C1 segment of cervical spinal cord (tissue), 14 donors: ENCODE measurements at places on chromosomes 1 and 21.

GRCh38 chr1:227557962-227558725 lies 5.2 kb upstream of the ZNF678 start:
- DNase-seq: no peak

DNA sequence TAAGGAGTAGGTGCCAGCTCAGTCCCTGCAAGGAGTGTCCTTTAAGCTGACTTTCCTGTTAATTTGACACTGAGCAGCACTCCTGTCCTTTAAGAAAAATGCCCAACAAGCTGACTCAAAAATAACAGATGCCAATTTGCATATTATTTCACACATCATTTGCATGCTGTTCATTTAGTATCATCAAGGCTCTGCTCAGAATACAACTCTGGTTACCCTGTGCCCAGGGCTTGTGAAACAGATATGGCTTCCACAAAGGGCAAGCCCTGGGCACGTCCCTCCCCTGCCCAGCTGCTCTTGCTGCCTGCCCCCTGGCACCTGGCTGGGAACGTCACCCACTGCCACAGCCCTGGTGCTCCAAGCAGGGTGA lies 10.3 kb downstream of the KCNN3 start:
- DNase-seq: no peak

- DNase-seq: no peak
These were observed 3.5 kb downstream of the GPATCH2 start for GRCh38 chr1:217627431-217627830.

GRCh38 chr1:166947398-166948043 lies 27.8 kb downstream of the ILDR2 start:
- DNase-seq: peak; percentile 90

DNA sequence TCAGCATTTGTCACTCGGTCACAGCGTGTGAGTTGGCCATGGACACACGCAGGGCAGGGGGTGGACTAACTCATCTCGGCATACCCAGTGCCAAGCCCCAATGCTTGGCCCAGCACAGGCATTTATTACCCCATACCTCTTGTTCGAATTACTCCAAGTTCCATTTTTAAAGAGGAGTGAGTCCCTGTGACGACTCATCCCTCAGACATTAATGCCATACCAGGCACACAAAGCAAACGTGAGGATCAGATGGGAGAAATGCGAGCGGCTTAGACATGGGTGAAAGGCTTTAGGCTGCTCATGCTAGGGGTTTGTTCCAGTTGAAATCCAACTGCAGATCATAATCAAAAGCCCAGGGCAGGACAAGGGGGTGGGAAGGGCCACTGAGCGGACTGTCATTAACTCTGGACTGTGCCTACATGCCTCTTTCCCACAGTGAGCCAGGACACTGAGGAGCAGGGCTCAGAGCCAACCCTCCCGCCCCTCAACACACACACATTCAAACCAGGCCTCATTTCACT lies 118.5 kb upstream of the NGF start:
- no peak for DNase-seq

GRCh38 chr1:225428881-225429455 lies 1.1 kb upstream of the LBR start:
- no peak for DNase-seq

GRCh38 chr1:228753786-228754360 lies 18.6 kb downstream of the RHOU start:
- no peak for DNase-seq

DNA sequence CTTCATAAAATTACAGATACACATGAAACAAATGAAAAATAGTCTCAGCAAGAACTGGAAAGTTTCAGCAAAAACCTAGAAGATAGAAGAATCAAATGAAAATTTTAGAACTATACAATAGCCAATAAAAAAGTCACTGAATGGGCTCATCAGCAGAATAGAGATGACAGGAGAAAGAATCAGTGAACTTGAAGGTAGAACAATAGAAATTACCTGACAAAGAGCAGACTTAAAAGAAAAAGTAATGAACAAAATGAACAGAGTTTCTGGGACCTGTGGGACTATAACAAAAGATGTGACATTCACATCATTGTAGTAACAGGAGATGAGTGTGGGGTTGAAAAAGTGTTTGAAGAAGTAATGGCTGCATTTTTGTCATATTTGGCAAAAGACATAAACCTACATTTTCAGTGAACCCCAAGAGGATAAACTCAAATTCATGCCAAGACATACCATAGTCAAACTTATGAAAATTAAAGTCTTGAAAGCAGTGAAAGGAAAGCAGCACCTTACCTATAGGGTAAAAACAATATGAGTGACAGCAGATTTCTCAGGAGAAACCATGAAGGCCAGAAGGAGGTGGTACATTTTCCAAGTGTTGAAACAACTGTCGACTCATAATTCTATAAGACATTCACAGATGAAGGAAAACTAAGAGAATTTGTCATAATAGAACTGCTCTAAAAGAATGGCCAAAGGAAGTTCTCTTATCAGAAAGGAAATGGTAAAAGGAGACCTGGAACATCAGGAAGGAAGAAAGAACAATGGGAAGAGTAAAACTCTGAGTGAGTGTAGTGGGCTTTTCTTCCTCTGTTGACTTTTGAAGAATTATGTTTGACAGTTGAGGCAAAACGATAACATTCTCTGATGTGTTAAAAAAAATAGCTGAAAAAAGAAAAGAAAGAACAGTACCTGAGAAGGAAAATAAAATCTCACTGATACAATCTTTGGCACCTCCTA lies 23.5 kb downstream of the NTPCR start:
- no peak for DNase-seq

- DNase-seq: peak; percentile 26
These were observed 262.9 kb upstream of the PROX1 start for GRCh38 chr1:213724640-213725536.

DNA sequence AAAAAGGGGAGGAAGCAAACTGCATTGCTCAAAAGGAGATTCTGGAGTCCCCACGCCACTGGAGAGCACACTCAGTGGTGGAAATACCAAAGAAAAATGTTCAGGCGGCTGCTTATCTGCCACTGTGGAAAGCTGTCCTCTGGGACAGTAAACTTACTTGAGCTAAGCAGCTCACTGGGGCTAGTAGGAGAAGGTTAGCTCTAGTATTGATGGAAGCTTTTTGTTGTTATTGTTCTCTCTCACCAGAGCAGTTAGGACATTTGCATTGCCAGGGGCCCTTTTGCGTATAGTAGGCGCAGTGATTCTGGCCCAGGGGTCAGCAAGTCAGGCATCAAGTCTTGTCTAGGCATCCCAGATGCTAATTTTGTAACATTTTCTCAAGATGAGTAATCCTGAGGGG lies 15.6 kb downstream of the BACE2 start:
- DNase-seq: no peak

DNA sequence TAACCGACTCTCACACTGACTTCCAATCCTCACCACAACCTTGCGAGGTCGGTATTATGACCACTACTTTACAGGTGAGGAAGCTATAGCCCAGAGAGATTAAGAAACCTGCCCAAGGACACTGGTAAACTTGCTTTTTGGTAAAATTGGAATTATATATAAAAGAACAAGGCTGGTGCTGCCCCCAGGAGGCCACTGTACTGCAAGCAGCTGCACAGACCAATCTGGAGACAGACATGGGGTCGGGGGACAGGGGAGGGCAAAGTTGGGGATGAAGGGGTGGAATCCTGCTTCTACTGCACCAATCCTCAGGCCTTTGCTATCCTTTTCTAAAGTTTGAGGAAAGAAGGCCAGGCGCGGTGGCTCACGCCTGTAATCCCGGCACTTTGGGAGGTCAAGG lies 280.8 kb downstream of the SPATA17 start:
- DNase-seq: no peak

DNA sequence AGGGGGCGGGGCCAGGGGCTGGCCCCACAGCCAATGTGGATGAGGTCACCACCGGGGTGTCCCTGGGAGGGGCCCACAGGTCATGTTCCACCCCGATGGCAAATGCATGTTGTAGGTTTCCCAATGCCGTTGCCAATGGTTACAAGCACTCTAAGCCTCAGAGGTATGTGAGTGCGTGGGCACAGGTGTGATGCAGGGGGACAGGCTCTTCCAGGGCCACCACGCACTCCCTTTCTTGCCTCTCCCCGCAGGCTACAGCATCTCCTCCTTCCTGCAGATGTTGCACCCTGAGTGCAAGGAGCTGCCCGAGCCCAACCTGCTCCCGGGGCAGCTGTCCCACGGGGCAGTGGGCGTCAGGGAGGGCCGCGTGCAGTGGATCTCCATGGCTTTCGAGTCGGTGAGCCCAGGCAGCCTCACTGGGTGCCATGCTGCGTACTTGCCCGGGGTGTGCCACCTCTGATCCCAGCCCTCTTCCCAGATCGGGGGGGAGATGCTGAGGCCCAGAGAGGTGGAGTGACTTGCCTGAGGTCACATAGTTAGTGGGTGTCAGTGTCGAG lies 52.4 kb downstream of the DISP3 start:
- DNase-seq: no peak

- DNase-seq: no peak
These were observed 640.6 kb downstream of the PTPRU start for GRCh38 chr1:29876902-29877301.

DNA sequence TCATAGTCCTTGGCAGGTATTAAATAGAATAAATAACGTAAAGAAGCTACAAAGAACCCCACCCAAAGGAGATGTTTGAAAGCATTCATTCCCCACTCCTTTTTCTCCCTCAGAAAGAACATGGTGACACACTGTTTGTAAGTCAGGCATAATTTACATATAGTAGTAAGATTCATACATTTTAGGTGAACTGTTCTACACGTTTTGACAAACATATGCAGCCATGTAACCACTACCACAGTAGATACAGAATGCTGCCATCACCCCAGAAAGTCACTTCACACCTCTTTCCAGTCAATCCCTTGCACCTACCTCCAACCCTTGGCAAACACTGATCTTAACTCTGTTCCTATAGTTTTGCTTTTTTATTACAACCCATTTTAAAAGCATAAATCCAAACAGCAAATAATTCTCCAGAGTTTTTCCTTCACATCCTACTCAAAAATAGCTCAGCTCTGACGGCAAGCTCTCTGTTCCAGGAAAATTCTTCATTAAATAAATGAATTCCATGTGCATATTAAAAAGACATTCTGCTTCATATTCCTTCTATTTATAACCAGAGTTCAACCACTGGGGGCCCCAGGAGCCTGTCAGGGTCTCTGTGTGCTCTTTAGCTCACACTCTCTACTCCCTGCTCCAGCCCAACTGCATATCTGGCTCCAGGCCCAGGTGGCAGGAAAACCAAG lies 258.8 kb downstream of the PLPP3 start:
- no peak for DNase-seq

GRCh38 chr1:35287807-35288640 lies 19.5 kb downstream of the ZMYM4 start:
- no peak for DNase-seq

- no peak for DNase-seq
These were observed 12.4 kb upstream of the SCAF4 start for GRCh38 chr21:31744182-31744800.

DNA sequence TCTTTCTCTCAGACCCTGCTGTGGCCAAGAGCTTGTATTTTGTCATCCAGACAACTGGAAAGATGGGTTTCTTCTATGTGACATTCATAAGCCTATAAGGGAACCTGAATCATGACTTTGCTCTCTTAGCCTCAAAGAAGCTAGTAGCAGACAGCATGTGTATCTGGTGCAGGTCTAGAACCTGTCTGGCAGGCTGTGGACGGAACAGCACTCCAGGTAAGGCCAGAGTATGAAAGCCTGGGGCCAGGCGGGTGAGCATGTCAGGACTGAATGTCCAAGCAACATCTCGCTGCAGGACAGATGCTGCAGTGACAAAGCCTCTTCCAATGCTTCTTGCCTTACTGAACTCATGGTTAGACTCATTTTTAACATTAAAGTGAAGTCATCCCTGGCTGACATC lies 32.8 kb downstream of the AKNAD1 start:
- no peak for DNase-seq

GRCh38 chr1:10635992-10636391 lies 160.5 kb downstream of the CASZ1 start:
- DNase-seq: no peak

DNA sequence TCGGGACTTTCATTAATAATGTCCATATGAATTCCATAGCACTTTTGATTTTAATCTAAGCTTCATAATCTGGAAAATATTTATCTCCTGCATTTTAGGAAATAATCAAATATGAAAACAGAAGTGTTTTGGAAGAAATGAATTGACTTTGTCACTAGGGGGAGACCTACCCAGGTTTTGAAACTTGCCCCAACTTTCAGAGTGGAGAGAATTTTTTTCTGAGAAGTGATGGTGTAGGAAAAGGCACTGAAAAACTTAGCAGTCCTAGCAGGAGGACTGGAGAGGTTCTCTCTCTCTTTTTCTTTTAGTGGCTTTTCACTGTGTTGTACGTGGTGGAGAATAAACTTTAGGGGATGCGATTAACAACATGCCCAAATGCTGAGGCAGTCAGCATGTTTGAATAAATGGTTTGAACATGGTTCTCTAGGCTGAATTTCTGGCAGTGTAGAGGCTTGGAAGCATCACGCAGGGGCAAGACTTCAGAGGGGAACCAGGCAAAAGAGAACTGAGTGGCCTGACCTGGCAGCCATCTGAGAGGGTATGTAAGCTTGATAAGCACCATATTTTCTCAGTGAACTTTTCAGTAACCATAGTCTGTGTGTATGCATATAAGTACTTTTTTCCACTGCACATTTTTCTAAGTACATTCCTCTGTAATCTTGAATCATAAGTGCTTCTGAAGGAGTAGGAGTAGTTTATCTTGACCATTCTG lies 68.3 kb upstream of the NEK7 start:
- no peak for DNase-seq

DNA sequence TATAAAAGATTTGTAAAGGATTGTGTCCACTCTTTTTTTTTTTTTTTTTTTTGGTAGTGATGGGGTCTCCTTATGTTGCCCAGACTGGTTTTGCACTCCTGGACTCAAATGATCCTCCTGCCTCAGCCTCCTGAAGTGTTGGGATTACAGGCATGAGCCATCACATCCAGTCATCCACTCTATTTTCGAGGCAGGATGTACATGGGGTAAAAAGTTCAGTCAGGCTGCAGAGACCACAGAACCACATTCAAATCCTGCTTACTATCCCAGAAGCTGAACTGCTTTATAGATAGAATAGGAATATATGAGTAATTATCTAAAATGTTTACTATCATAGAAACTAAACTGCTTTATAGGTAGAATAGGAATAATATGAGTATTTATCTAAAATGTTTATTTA lies 26.0 kb upstream of the KCNK2 start:
- DNase-seq: no peak

- DNase-seq: no peak
These were observed 18.5 kb downstream of the SLC16A1 start for GRCh38 chr1:112937495-112937894.

GRCh38 chr21:42970946-42971653 lies 3.3 kb upstream of the PKNOX1 start:
- no peak for DNase-seq

- no peak for DNase-seq
These were observed 236.0 kb downstream of the DISC1 start for GRCh38 chr1:231862611-231863010.

DNA sequence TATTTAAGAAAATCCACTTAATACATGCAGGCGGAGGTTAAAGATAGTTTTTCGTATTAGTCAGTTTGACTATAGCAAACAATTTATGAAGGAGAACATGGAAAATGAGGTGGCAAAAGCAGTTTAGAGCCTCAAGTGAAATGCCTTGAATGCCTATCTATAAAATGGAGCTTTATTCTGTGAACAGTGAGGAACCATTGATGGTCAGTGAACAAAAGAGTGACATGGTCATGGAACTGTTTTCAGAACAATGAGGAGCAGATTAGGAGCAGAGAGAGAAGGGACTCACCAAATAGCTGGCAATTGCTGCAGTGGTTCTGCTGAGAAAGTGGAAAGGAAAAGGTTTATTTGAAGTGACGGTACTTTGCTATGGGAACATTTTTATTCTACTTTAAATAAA lies 299.8 kb downstream of the DUSP10 start:
- no peak for DNase-seq

GRCh38 chr1:33408093-33408436 lies 22.8 kb downstream of the PHC2 start:
- no peak for DNase-seq

GRCh38 chr1:119093721-119094120 lies 46.7 kb downstream of the WARS2 start:
- no peak for DNase-seq
